Small intestine (tissue), 16 donors: ENCODE measurements at places on chromosomes 13 and 19. TPM values are rescaled to one million over a fixed set of nuclear protein-coding genes. Genes with fewer than 3 reads are reported as not detected.

Gene NALCN
- polyA plus RNA-seq: not detected

Gene KRTDAP
- not detected for polyA plus RNA-seq

Gene AKT1S1
- 30.6 TPM for polyA plus RNA-seq

Gene KLK13
- polyA plus RNA-seq: 3.1 TPM

Gene FXYD1
- polyA plus RNA-seq: 7.3 TPM

Gene MEIOSIN
- polyA plus RNA-seq: not detected

DNA sequence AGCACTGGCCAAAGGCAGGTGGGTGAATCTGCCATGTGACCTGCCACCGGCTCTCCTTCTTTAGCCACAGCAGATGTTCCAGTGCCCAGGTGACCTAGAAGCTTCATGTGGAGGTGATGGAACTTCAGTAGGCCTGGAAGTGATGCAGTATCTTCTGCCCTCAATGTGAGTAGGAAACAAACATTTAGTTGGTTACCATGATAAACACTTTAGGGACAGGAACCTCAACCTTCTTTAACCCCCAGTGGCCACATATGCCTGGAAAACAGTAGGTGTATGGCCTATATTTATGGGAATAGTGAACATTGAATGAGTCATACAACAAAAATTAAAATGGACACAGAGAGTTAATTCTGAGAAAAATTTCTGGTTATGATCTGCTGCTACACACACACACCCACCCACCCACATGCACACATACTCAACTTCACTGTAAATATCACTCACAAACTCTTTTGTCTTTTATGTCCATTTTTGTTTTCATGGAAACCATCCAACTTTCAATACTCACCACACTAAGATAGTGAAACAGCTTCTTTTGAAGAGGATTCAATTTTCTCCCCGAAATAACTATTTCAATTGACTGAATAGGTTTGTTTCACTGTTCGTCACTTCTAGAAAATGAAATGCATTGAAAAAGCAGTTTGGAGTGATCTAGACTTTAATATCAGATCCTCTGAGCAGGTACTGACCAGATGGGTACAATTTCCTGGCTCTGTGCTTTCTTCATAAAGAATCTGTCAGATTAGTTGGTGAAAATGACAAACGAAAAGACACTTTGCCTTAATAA is 97.3 kb downstream of the STARD13 start:
- no peak for DNase-seq

DNA sequence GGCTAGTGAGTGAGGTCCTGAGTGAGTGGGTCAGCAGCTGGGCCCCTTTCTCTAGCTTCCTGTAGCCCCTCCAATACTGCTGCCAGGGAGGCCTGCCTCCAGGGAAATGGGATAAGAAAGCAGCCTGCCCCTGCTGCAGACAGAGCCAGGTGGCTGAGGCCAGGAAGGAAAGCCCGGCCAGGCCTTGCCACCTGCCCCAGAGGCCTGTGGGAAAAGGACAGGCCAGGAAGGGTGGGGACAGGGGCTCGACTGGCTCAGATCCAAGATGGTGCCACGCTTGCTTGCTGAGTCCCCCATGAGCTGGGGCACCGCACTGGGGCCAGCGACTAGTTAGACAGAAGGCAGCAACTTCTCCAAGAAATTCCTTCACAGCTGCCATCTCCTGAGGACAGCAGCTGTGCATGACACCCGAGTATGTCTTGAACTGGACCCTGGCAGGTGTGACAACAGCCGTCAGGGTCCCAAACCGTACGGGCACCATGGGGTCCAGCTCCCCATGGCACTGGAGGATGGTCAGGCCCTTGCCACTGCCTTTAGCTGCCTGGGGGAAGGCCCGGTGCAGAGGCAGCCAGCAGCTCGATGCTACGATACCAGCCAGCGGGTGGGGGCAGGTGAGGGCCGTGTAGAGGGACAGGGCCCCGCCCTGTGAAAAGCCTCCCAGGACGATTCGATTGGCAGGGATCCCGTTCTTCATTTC is 5.1 kb upstream of the PRR36 start:
- DNase-seq: no peak

DNA sequence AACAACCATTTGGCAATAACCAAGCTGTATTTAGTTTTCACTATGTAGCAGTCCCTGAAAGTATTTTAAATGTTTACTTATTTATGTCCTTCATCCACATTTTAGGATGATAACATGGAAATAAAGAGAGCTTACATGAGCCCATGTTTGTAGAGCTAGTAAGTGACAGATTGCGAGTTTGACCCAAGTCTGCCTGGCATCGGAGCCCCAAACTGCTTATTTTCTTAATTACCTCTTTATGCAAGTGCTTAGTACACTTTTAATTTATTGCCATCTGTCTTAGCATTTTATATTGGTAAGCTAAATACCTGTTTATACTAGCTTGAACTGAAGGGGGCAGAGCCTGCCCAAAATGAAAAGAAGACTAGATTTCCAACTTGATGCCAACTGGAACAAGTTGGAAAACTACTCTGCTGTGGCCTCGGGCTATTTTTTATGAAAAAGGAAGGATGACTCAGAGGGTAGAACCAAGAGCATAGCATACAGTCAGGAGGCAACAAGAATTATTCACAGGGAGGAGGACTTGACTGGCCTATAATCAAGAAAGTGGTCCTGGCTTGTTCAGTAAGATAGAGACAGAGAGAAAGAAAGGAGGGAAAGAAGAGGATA is 150.2 kb downstream of the NDFIP2 start:
- peak; percentile 5 for DNase-seq

GRCh38 chr13:44307844-44308243 is 65.8 kb upstream of the SERP2 start:
- peak; percentile 12 for DNase-seq

DNA sequence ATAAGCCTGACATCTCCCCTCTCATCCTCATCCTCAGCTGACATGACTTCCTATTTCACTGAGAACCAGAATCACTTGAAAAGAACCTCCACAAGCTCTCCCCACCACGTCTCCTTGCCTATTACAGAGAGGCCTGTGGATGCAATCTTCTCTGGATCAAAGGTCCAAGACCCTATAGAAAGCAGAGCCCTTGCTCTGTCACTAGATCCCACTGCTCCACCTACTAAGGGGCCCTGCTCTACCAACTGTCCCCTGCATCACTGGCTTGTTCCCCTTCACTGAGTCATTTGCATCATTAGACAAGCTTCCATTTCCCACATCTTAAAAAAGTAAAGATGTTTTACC is 40.8 kb downstream of the RCBTB2 start:
- DNase-seq: no peak

DNA sequence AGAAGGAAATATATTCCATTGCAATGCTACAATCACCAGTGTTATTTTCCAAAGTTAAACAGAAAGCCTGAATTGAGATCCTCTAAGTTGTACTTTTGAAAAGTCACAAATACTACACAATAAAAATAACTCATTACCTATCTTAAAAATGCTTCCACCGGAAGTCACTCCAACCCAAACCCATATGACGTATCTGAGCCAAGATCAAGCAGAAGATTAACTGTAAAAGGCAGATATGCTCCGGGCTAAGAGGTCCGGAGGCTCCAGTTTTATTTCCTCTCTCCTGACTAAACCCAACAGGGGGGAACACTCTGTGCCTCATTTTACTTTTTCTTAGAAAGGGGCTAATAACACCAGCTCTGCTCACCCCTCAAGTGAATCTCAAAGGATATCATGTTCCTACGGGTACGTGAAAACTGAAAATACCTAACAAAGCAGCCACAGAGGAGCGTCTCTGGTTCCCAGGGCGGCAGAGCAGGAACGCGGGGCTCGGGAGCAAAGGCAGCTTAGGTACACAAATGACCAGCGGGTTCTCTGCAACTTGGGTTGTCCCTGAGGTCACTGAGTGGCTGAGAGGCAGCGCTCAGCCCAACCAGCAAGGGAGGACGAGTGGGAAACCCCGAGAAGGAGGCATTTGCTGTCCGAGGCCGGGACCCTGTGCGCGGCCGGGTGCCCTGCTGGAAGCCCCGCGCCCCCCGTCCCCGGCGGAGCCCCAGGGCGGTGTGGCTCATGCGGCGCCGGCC is 750 bp downstream of the RAB20 start:
- DNase-seq: no peak

GRCh38 chr13:29693275-29693945 is 97.9 kb upstream of the SLC7A1 start:
- no peak for DNase-seq

- DNase-seq: no peak
Observed at GRCh38 chr19:37505958-37506386, 767 bp upstream of the ZNF793 start.

- peak; percentile 88 for DNase-seq
Observed at GRCh38 chr19:56105090-56105701, 15.9 kb downstream of the ZNF787 start.

DNA sequence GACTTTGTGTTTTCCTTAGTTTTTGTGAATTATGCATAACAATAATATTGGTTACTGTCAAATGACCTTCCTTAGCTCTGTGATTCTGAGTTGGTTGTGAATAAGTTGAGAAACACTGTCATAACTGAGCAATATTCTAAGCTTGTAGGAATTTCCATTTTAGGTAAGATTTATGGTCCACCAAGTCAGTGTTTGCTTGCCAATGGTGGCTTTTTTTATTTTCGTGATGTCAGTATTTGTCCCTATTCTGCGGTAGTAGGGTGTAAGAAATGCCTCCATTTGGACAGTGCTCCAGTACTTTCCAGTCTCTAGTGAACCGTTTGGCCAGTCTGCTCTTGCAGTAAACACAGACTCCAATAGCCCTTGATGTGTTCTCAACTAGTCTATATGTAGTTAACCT is 94.7 kb downstream of the FRY start:
- no peak for DNase-seq

GRCh38 chr19:47703301-47703700 is 9.9 kb upstream of the EHD2 start:
- no peak for DNase-seq

DNA sequence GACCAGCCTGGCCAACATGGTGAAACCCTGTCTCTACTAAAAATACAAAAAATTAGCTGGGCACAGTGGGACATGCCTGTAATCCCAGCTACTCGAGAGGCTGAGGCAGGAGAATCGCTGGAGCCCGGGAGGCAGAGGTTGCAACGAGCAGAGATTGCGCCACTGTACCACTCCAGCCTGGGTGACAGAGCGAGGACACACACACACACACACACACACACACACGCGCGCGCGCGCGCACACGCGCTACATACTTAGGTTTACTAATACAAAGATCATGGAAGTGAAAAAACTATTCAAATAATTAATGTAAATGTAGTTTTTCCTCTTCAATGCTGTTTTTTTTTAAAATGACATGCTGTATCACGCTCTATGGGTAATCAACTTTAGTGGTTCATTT is 58.5 kb upstream of the ZDHHC20 start:
- DNase-seq: no peak

- no peak for DNase-seq
Observed at GRCh38 chr13:34777089-34777913, 164.8 kb upstream of the NBEA start.
